ENCODE measurements at places on chromosomes 2 and 18. TPM values are rescaled to one million over a fixed set of nuclear protein-coding genes. Genes with fewer than 3 reads are reported as not detected.

Gene ZNF804A
- total RNA-seq = 2.7 TPM

Gene UGT1A8
- total RNA-seq = not detected

Gene MC4R
- total RNA-seq = not detected

Gene LINC00305
- not detected for total RNA-seq

Gene ADAM17
- total RNA-seq = 47.2 TPM

Gene ARHGAP28
- total RNA-seq = 161 TPM
